Stimulated activated CD4-positive, alpha-beta T cell treated with anti-CD3 and anti-CD28 coated beads, TNF-alpha, amount 100 ng/mL, for 48 hours (primary cell): ENCODE measurements at places on chromosomes 11 and 22.

GRCh38 chr11:64100782-64101353 lies 65.0 kb downstream of the MACROD1 start:
- no peak for DNase-seq

- no peak for DNase-seq
Measured at GRCh38 chr11:45076761-45077160, 69.7 kb upstream of the PRDM11 start.

DNA sequence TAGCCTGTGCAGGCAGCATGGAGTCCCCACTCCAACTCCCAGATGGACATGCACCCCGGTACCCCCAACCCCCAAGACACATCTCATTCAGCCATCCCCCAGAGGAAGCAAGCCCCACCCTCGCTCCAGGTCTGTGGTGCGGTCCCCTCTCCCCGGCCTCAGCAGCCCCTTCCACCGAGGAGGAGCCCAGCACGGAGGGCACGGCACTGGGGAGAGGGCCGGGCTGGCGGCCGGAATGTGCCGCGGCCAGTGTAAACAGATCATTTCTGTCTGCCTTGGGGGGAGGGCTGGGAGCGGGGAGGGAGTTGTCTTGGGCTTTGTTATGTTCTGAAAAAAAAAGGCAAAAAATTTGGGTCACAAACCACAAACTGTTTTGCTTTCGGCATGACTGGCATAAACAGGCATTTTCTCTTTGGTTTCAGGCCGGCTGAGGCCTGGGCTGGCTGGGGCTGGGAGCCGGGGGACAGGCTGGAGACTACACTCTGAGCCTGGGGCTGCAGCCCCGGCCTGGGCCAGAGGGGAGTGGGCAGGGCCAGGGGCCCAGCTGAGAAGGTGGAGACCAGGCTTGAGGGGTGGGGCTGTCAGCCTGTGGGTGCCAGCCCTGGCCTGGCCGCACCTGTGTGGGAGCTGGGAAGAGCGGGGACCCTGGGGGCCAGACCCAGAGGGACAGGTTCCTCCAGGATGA lies 16.8 kb downstream of the IGF2 start:
- no peak for DNase-seq

DNA sequence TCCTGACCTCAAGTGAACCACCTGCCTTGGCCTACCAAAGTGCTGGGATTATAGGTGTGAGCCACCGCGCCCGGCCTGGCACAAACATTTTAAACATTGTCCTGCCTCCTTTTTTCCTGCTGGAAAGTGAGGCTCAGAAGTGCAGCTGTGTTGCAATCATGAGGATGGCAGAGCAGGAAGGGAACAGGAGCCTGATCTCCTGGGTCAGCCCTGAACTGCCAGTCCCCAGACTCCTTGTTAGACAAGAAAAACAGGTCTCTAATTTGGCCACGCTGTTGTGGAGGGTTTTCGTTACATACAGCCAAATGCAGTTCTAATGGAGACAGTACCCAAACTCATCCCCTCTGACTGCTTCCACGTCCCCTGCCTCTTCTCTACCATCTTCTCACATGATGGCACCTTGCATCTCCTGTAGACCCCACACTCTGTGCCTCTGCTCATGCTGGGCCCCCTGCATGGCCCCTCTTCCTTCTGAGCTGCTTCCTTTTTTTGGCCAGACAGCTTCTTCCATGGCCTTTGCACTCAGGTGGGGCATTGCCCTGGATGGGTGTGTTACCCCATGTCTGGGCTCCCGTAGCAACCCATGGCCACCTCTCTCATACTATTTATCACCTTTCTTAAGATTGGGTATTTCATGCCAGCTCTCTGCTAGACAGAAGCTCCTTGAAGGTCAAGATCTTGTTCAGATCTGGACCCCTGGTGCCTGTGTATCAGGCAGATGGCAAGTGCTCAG lies 227.1 kb downstream of the CEP164 start:
- DNase-seq: no peak

DNA sequence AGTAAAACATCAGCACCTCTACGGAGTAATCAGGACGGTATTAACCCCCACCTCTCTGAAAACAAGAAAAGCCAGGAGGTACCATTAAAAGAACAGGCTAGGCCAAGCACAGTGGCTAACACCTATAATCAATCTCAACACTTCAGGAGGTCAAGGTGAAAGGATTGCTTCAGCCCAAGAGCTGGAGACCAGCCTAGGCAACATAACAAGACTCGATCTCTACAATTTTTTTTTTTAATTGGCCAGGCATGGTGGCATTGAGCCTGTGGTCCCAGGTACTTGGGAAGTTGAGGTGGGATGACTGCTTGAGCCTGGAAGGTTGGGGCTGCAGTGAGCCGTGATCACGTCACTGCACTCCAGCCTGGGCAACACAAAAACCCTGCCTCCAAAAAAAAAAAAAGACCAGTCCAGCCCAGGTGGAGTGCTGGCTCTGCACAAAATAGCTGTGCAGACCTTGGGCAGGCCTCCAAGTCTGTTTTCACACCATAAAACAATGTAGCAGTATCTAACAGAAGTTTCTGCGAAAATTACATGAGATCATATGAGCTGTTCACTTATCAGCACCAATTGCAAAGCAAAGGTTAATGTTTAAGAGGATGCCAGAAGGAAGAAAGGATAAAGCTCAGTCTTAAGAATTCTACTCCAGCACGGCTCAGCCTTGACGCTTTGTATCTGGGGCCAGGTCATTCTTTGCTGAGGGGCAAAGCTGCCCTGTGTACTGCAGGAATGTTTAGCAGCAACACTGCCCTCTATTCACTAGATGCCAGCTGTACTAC lies 14.8 kb downstream of the CHKA start:
- no peak for DNase-seq

DNA sequence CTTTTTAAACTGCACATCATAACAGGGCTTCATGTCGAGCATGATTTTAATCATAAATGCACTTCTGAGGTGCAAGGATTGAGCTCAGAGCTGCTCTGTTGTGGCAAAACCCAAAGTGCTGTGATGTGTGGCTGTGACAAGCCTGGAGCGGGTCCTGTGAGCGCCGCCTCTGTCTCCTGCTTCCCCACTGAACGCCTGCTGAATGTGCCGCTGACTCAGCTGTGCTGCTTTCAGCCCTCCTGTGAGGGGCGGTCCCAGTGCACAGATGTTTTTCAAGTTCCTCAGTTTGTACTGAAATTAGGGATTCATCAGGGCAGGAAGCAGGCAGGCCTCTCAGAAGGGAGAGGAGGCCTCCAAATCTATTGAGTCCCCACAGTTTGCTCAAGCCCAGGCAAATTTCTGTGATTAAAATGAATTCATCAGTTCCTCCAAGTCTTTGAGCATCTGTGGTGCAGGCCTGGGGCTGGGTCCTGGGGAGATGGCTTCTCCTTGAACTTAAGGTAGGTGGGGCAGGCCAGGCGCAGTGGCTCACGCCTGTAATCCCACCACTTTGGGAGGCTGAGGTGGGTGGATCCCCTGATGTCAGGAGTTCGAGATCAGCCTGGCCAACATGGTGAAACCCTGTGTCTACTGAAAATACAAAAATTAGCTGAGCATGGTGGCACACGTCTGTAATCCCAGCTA lies 3.0 kb upstream of the GTSE1 start:
- DNase-seq: no peak

DNA sequence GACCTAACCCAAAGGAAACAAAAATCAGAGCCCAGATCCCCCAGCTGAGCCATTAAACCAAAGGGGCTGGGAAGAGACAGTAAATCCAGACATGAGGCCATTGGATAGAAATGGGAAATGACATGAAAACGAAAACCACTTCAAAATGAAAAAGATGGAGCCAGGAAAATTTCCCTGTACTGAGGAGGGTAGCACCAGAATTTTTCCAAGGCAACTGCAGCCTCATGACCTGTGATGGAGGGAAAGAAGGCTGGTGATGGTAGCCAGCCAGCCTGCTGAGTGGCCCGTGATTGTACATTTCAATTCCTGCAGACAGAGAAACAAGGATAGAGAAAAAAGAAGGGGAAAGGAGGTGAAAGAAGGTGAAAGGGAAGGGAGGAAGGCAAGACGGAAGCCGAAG lies 268.4 kb upstream of the PLET1 start:
- no peak for DNase-seq

- no peak for DNase-seq
Measured at GRCh38 chr11:99614352-99614751, 593.6 kb downstream of the CNTN5 start.

- DNase-seq: no peak
Measured at GRCh38 chr11:104572279-104572678, 326.0 kb downstream of the CASP12 start.

- no peak for DNase-seq
Measured at GRCh38 chr11:122897606-122898210, 15.1 kb downstream of the JHY start.

DNA sequence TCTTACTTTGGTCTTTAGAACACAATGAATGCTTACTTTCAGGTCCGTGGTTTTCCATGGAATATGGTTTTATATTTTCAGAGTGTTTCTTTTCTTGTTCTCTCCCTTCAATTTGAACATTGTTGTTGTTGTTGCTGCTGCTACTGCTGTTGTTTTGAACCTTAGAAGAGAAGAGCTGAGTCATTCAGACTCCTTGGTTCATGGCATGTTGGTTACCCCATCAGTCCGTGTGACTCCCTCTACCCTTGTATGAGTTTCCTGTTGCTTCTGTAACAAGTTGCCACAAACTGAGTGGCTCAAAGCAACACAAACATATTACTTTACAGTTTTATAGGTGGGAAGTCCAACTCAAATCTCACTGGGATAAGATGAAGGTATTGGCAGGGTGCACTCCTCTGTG lies 511.0 kb downstream of the INSC start:
- no peak for DNase-seq

DNA sequence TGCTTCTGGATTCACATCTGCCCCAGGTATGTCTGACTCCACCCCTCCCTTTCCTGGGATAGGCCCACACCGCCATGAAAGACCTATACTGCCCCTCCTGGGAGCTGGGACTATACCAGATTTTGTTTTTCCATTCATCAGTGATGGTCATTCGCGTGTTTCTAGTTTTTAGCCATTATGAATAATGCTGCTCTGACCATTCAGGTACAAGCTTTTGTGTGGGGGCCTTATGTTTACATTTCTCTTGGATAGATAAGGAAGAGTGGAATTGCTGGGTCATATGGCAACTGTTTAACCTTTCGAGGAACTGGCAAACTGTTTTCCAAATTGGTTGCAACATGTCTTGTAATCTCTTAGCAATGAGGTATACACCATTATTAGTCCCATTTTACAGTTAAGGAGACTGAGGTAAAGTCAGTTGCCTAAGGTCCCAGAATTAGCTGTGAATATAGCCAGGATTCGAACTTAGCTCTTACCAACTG lies 1.2 kb upstream of the TBC1D10A start:
- no peak for DNase-seq

- no peak for DNase-seq
Measured at GRCh38 chr11:9977554-9977953, 313.7 kb downstream of the SWAP70 start.

GRCh38 chr22:34620161-34620560 lies 445.8 kb upstream of the ISX start:
- no peak for DNase-seq

DNA sequence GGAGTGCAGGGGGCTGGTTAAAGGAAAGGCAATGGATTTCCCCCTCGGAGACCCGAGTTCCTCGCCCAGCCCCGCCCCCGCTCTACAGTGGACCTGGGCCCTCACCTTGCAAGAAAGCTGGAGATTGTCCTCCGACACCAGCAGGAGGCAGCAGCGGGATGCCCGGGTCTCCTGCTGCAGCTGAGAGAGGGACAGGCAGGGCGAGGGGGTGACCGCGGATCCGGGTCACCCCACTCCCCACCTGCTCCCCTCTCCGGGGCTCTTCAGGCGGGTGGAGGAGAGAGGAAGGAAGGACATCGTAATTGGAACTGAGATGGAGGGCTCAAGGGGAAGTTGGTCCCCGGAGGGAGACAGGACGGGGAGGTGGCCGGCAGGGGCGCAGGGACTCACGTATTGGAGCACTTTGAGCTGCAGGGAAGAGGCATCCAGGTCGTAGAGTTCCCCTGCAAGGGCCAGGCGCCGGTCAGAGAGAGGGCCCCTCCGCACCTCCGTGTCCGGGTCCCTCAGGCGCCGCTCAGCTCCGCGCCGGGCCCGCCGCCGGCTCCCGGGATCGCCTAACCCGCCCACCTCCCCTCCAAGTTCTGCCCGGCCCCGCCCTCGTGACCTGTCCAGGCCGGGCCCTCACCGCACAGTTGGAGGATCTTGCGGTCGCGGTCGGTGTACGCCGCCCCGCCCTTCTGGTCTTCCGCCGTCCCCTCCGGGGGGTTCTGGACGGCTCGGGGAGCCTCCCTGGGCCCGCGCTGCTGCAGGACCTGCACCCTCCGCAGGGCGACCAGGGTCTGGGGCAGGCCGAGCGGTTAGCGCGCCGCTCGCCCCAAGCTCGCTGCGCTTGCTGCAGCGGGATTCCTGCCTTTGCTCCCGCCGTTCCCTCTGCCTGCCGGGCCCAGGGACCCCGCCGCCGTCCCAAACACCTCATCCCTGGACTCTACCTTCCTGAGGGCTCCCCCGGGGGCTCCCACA lies 84.1 kb downstream of the PDE2A start:
- DNase-seq: peak; percentile 13

- no peak for DNase-seq
Measured at GRCh38 chr22:40498420-40499208, 128.2 kb downstream of the SGSM3 start.

GRCh38 chr22:44931077-44931540 lies 78.7 kb downstream of the PHF21B start:
- DNase-seq: no peak

DNA sequence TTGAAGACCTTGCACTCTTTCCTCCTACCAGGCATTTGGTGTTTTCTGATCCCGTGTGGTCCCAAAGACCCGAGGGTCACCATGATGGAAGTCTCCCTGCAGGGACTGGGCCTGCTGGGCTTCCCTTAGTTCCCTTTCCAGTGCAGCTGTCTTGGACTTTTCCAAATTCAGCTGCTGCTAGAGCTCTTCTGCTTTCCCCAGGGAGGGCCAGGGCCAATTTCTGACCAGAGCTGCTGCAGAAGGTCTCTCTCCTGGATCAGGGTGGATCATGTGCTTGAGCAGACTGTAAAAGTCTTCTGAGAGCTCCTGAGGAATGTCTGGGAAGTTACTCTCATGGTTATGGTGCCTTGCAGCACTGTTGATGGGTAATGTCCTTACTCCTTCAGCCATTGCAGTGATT lies 23.2 kb downstream of the LDLRAD3 start:
- DNase-seq: no peak

- DNase-seq: no peak
Measured at GRCh38 chr11:12808519-12808918, 134.3 kb downstream of the TEAD1 start.
